GOT3 (cell line): ENCODE measurements at places on chromosomes 5 and 9.

DNA sequence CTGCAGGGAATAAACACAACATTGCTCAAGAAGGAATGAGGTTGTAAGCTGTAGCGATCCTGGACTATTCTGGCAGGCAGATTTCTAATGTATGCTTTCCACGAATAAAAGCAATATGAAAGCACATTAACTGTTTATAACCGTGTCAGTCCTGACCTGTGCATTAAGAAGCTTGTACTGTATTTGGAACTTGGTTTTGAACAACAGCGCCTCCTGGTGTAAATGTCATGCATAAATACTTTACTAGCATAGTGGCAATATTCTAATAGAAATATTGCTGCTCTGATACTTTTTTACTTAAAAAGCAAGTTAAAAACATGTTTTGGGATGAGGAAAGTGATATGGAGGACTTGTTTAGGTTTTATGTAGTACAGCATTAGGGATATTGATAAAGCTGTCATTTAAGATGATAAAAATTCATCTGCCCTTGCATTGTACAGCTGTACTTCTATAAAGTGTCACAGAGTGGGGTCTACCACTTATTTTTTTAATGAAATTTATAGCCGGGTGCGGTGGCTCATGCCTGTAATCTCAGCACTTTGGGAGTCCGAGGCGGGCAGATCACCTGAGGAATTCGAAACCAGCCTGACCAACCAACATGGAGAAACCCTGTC, 70.7 kb upstream of the GNE start:
- DNase-seq = no peak

- DNase-seq = no peak
Measured at GRCh38 chr5:28961816-28962215, 1923.4 kb upstream of the CDH9 start.

DNA sequence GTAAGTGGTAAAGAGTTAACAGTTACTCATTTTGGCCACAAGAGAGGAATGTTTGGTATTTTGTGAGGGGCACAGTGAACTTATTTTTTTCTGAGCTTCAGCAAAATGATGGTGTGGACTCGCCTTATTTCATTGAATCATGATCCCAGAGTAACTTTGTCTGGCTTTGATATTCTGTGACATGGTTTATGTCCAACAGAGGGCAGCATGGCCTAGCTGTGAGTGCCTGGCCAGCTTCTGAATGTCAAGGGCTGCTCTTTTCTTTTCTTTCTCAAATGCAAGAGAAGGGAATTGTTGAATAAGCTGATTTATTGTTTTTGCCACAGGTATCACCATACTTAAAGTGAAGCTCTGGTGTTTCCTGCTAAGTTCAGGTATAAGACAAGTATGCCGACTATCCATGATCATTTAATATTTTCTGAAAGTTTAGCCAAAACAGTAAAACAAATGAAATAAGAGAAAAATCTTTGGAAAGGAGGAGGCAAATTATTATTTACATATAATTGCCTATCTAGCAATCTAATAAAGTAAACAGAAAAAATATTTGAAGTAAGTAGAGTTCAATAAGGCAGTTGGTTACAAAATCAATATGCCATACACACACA, 31.7 kb downstream of the MRPL22 start:
- no peak for DNase-seq

DNA sequence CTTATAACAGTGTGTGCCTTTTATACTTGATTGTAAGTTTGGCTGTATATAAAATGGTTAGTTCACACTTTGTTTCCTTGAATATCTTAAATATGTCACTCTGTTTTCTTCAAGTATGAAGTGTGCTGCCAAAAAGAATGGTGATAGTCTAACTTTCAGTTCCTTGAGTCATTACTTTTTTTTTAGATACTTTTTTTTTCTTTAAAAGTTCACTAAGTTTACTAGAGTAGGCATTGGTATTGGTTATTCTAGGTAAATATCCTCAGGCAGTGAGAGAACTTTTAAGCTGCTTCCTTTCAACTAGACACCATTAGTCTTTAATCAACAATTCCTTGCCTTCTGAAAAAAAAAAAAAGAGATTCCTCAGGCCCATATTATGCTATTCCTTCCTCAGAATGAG, 41.9 kb downstream of the SPEF2 start:
- DNase-seq = no peak

DNA sequence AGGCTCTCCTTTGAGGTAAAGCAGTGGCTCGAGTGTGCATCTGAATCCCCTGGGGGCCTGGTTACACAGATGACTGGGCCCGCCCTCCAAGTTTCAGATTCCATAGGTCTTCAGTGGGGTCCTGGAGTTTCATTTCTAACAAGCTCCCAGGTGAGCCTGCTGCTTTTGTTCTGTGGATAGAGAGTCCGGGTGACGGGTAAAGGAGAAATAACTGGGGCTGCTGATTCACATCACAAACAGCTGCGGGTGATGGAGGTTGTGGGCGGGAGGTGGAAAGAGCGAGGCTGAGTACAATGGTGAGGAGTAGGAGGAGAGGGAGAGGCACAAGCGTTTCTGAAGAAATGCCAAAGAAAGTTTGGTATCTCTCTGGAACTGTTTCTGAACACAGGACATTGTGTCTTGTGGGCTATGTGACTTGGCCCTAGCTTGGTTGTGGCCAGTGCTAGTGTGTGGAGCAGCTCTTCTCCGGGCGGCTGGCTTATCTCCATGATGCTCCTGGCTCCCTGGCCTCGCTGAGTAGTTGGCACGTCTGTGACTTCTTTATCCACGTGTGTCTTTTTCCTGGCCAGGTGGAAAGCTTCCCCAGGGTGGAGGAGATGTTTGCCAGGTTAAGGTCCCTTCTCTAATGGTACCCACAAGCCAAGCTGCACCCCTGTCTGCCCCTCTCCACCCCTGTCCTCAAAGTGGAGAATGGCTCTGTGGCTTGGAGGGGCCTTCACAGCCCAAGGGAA, 61.7 kb downstream of the HSPA4 start:
- DNase-seq = no peak

GRCh38 chr9:130905902-130906734, 9.5 kb upstream of the QRFP start:
- no peak for DNase-seq

GRCh38 chr9:102087141-102087540, 348.7 kb upstream of the GRIN3A start:
- DNase-seq = no peak

GRCh38 chr9:137188086-137188489, 272 bp downstream of the ANAPC2 start:
- no peak for DNase-seq

DNA sequence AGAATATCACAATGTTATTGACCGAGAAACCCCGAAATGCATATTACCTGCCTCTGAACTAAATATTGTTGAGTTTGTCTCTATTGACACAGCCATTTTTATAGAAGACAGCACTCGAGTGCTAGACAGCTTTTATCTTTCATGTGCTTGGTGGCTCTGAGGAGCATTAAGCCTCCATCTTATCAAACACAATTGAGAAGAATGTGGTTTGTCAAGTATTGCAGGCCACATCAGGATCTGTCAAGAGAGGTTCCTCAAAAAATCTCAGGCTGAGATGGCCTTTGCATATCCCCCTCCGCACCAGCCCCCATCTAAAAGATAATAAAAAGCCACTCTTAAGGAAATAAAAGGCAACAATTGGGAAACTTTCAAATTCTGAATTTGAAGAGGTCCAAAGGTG, 284.8 kb downstream of the DENND1A start:
- no peak for DNase-seq

- DNase-seq = no peak
Measured at GRCh38 chr5:60811105-60811504, 33.0 kb downstream of the ELOVL7 start.

- peak; percentile 54 for DNase-seq
Measured at GRCh38 chr5:132094393-132095076, 20.9 kb downstream of the CSF2 start.

DNA sequence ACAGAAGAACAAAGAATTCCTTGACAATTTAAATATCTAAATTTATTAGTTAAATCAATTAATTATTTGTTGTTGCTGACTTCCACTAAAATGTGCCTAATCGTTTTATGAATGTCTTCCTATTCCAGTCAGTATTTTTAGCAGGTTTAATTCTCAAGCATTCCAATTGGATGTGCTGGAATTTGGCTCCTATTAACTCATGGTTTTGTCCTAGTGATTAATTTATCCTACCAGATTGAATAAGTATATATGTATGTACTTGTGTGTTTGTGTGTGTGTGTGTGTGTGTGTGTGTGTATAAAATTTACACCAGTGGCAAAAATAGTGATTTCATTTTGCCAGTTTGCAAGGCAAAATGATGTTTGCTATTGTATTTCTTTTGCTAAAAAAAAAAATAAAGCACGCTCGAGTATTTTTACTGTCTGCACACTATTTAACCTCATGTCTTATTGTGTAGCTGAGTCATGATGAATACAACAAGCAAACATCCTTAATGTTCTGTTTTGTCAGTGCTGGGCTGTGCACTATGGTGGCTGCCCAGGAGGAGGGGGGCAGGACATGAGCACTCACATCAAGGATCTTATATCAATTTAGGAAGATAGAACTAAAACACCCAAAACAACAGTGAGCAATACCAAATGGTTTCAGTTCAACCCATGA, 375.5 kb downstream of the PDE4D start:
- no peak for DNase-seq
